ENCODE measurements at places on chromosomes 2 and 18.

DNA sequence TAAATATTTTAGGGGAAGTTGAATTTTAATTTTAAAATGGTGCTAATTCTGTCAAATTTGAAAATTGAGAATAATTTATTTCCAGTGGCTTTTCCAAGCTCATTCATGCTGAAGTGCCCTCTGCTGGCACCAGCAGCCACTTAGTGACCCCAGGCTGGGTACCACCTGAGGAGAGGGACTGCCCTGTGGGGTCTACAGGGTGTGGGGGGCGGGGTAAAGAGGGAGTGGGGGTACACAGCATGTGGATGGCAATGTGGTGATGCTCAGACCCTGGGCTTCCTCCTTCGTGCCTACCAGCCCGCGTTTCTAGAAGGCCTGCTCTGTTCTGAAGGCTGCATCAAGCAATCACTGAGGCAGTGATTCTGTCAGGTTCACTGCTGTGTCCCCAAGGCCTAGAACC lies 45.1 kb upstream of the SCLY start:
- no peak for DNase-seq

DNA sequence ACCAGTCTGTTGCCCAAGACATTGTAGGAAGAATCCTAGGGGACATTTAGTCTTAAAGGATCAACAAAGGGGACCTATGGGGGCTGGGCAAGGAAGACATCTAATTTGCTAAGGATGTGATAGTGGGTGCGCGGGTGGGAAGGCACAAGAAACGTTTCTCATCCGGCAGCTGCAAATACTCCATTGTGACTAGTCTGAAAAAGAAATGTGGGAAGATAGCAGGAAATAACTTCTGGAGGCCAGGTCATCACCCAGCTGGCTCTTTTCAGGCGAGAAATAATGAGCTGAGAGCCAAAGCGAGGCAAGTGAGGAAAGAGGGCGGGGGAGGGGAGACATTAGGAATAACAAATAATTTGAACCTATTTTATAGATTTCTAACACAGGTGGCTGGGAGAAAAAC lies 70.3 kb upstream of the NCK2 start:
- DNase-seq = no peak

- DNase-seq = no peak
These were observed 118.0 kb upstream of the HS6ST1 start for GRCh38 chr2:128436479-128437203.

- no peak for DNase-seq
These were observed 15.9 kb downstream of the SMAD7 start for GRCh38 chr18:48934723-48935432.

GRCh38 chr2:179275253-179276012 lies 10.8 kb upstream of the SESTD1 start:
- no peak for DNase-seq

DNA sequence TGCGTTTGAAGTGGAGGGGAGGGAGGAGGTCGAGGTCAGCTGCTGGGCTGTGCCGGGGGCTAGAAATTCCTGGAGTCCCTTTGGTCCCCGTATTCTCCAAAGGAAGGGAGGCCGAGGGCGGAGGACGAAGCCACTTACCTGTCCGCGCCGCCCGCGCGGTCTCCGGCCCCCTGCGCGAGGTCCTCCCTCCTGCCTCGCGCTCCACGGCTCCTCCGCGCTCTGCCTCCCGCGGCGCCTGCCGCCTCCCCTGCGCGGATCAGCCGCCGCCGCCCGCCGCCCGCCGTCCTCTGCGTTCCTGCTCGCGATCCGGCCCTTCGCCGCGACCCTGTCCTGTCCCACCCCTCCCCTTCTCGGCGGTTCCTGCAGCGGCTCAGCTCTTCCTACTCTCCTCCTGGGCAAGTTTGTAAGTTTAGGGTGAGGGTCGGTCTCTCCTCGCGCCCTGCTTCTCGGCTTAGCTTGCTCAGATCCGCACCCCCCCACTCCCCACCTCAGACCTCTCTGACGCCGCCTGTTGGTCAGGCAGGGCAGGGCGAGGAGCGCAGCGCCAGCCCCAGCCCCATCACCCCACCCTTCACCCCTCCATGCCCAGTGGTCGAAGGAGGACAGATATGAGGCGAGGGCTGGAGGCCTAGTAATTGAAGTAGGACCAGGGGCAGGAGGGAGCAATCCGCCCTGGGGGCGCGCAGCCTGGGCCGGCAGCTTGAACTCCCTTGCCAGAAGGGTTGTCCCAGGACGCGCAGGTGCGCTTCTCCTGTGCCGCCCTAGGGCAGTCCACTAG lies 9.7 kb upstream of the SKOR2 start:
- no peak for DNase-seq

DNA sequence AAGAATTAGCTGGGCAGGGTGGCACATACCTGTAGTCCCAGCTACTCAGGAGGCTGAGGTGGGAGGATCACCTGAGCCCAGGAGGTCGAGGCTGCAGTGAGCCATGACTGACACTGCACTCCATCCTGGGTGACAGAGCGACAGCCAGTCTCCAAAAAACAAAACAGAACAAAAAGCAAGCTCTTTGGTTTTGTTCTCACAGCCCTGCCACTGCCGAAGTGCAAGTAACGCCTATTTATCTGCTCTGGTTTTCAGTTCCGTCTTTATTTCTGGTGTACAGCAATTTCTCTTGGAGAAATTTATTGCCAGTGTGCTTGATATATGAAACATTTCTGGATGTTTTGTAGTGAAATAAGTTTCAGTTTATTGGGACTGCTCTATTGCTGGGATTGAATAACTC lies 61.9 kb downstream of the RAB10 start:
- DNase-seq = no peak

DNA sequence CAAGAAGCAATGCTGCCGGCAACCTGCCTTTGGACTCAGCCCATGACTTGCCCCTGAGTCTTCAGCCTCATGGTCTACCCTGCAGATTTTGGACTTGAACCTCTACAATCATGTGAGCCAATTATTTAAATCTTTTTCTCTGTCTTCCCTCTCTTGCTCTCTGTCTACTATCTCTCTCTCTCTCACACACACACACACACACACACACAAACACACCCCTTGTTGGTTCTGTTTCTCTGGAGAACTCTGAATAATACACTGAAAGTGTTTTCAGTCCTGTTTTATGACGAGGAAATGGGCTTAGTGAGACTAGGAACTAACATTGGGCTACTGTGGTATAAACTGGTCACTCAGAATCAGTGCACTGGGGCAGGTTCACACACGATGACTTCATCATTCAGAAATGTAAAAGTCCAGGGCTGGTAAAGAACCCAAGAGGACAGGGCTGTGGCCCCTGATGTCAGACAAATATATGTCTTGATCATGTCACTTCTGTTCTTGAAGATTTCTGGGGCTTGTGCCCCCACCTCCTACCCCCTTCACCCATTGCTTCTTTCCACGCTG lies 266.1 kb upstream of the SIX2 start:
- no peak for DNase-seq

GRCh38 chr2:208669394-208669793 lies 262.8 kb downstream of the PTH2R start:
- DNase-seq = no peak

DNA sequence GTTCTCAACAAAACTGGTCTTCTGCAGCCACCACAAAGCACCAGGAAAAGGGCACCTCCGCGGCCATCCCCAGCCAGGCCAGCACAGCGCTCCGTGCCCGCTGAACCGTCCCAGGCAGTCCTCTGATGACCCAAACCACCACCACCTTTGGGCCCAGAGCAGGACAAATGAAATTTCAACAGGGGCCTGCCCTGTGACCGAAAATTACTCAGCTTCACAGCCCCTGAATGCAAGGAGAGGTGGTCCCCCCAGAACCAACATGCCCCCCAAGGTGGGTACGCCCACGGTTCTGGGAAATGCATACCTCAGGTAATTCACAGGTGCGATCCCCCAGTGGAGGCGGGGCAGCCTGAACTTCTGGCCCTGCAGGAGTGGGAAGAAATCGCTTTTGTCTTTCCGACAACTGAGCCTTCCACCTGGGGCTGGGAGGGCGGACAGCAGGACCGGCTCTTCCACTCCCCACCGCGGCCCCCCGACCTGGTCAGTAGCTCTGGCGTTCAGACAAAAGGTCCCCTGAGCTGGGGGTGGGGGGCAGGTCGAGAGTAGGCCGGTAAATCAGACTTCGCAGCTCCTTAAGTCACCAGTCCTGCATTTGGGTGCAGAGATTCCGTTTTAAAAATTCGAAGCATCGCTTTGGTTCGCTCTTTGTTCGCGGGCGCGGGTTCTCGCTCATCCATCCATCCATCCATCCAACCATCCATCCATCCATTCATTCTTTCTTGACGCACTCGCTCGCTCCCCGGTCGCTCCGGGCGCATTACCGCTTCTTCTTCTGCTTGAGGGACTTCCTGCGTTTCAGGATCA lies 1.4 kb downstream of the ARL4C start:
- no peak for DNase-seq

DNA sequence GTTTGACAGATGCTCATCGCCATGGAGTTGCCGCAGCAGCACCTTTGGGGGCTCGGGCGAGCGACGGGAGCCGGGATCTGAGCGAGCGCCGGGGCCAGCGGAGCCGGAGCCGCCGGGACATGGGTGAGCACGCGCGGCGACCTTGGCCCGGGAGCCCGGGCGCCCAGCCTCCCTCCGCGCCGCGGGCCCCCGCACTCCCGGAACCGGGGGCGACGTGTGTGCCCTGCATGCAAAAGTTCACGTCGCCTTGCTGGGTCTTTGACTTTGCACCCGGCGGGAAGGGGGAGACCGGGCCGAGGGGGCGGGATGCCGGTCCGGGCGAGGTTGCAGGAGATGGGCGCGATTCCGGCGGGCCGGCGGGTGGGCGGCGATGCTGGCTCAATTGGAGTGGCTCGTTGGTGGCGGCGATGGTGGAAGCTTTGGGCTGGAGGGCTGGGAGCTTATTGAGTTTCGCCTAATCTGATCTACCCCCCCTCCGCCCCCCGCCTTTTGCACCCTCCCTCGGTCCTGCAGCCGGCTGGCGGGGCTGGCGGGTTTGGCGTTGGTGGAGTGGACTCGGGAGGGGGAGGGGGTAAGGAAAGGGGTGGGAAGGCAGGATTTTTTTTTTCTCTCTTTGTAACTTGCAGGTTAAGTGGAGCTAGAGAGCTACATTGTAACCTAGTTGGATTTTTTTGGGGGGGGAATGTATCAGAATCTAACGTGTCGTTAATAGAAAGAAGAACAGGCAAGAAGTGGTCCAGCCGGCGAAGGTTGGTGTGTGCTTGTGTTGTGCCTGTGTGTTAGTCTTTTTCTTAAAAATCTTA lies at the start of gene SETBP1:
TSS of gene SETBP1 (plus strand) at position 616 of the 803 bp plus-strand sequence. CDS start 20,459 bp downstream, outside the sequence.
- DNase-seq = no peak

DNA sequence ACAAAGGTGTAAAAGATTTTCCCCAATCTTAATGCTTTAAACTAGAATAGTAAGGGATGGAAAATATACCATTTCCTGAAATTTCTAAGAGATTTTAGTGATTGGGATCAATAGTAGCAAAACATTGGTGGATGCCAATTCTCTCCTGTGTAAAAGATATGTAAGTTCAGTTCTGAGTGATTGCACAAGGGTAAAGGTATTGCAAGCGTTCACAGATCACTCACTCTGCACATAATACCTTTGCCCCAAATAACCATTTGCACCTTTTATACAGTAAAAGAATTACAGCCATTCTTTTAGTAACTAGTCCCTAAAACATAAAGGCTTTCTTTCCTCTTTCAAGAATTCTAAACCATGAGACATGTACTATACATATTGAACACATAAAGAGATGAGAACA lies 13.0 kb upstream of the ZCCHC2 start:
- no peak for DNase-seq

- peak; percentile 49 for DNase-seq
These were observed 93.6 kb downstream of the ZAP70 start for GRCh38 chr2:97806738-97807618.

DNA sequence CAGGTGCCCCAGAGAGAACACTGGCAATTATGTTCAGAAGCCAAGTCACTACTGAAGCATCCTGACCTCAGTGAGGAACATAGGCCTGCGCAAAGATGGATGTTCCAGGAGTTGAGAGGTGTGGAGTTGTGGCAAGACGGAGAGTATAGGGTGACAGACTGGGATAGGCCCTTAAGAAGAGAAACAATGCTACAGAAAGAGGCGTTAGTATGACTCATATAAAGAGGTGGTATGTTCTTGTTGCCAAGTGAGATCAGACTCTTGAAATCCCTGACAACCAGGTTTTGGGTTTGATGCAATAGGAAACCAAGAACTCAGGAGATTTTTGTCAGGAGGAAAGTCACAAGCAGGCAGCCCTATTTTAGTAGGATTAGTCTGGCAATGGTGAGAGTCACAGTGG lies 185.6 kb downstream of the RIT2 start:
- DNase-seq = no peak

GRCh38 chr2:149561309-149561926 lies 26.2 kb downstream of the MMADHC start:
- no peak for DNase-seq

Measured in activated CD4-positive, CD25-positive, alpha-beta regulatory T cell (primary cell).